Activated CD4-positive, alpha-beta T cell treated with anti-CD3 and anti-CD28 coated beads, Interleukin-2, amount 50 U/mL, for 16 hours (primary cell): ENCODE measurements at places on chromosomes 4 and X.
A peak's percentile ranks its signal among the peaks of the same experiment; 100 is the strongest.

- DNase-seq = no peak
Observed at GRCh38 chrX:109187473-109188168, 294.3 kb downstream of the GUCY2F start.

GRCh38 chr4:140252141-140252741 lies 98.3 kb upstream of the MAML3 start:
- no peak for DNase-seq

- DNase-seq = peak; percentile 3
Observed at GRCh38 chrX:50941638-50942037, 31.1 kb downstream of the BMP15 start.

- DNase-seq = no peak
Observed at GRCh38 chr4:77012726-77013125, 63.1 kb downstream of the CCNI start.

DNA sequence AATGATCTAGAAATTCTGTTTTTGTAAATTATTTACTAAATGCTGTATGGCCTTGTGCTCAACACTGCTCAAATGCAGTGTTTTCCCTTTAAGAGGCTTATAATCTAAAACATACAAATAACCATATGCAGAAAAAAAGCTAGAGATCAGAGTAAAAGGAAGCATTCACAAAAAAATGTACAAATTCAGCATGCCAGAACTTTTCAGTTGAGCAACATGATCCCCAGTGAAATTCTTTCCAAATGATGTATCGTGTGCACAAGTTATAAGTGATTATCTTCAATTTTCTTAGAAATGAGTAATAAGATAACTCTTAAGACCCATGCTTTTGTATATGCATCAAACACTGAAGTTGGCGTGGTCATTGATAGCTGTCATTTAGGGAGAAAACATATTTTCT lies 5.0 kb downstream of the GPC3 start:
- no peak for DNase-seq
